Psoas muscle (tissue), 8 donors: ENCODE measurements at places on chromosomes 13 and 19. TPM values are rescaled to one million over a fixed set of nuclear protein-coding genes. Genes with fewer than 3 reads are reported as not detected.

Gene CLEC17A
- not detected for total RNA-seq

Gene CLEC4M
- total RNA-seq, result not detected

Gene MCOLN1
- 17.8 TPM for total RNA-seq

Gene C19orf38
- total RNA-seq, result 1.2 TPM

Gene IGFL2
- total RNA-seq, result not detected

Gene PABPC3
- total RNA-seq, result 0.09 TPM

GRCh38 chr19:5908773-5909442 lies 4.2 kb downstream of the VMAC start:
- no peak overlapping the region for H3K27ac ChIP-seq
- peaks cover 11% of the 10 kb centered on the region for H3K4me1 ChIP-seq
- H3K36me3 ChIP-seq, result peaks cover 17% of the 10 kb centered on the region
- no peak overlapping the region for H3K4me3 ChIP-seq
- DNase-seq, result no peak
- H3K27me3 ChIP-seq, result no peaks in the 10 kb centered on the region

- peak; percentile 63 for DNase-seq
- peaks cover 24% of the 10 kb centered on the region for H3K4me1 ChIP-seq
- H3K4me3 ChIP-seq, result no peak overlapping the region
- no peaks in the 10 kb centered on the region for H3K27me3 ChIP-seq
Observed at GRCh38 chr19:2034729-2035589, 16.1 kb downstream of the MKNK2 start.

DNA sequence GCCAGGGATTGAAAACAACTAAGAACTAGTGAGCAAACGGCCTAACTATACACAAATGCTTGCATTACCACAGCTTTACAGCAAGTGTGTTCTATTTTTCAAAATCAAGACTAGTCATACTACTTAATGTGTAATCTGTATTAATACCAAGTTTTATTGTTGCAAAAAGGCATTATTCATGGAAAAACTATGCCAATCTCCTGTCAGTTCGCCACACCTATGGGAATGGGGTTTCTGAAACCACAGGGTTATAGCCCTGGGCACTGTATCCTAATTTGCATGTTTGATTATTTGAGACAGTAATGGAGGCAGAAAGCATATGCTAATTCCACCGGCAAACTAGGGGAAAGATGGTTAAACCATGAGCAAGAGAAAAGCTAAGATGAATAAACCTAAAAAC lies 14.3 kb downstream of the GAS6 start:
- no peak overlapping the region for H3K27ac ChIP-seq
- H3K4me3 ChIP-seq, result no peak overlapping the region
- H3K4me1 ChIP-seq, result peaks cover 53% of the 10 kb centered on the region

- DNase-seq, result no peak
- H3K27ac ChIP-seq, result no peak overlapping the region
- no peaks in the 10 kb centered on the region for H3K27me3 ChIP-seq
- peak overlapping the region; percentile 44 for H3K4me3 ChIP-seq
- peaks cover 5% of the 10 kb centered on the region for H3K36me3 ChIP-seq
Observed at GRCh38 chr19:1361601-1362386, 21.9 kb upstream of the NDUFS7 start.

DNA sequence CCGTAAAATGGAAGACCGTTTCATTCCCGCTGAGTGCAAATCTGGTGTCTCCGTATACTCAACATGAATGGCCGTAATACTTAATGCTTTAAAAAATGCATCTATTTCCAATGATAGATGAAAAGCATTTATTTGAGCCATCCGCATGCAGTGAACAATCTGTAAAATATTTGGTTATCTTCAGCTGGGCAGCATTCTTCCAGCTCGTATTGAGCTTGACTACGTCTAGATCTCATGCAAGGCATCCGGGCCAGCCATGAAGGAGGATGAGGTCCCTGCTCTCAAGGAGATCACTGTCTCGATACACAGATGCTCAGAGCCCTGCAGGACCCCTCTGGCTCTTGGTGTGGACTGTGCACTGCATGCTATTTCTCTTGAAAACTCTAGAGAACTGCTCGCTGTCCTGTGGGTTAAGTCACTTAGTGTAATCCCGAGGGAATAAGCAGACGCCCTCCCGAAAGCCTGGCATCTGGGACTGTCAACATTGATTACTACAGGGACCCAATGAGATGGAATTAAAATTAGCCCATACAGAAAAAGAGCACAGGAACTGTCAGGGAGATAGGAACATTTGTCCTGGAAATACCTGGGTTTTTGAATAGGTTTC lies 112.4 kb upstream of the RNF113B start:
- peaks cover 8% of the 10 kb centered on the region for H3K4me1 ChIP-seq
- no peak overlapping the region for H3K4me3 ChIP-seq
- H3K27ac ChIP-seq, result no peak overlapping the region
- H3K36me3 ChIP-seq, result no peaks in the 10 kb centered on the region

DNA sequence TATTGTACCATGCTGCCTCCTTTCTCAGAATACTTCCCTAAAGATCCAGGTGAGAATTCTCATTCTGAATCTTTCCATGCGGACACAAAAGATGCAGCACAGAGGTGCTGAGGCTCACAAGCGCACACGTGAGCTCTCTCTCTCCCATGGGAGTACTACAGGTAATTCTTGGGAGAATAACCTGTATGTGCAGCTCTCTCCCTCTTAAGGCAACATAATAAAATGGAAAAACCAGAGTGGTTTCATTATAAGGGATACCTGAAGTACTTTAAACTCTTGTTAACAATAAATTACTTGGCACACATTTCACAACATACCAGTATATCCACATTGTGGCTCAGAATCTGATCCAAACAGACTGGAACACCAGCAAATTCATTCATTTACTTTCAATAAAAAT lies 40.4 kb downstream of the INTS6 start:
- DNase-seq, result no peak
- no peaks in the 10 kb centered on the region for H3K27me3 ChIP-seq
- H3K27ac ChIP-seq, result no peak overlapping the region

- DNase-seq, result no peak
- no peaks in the 10 kb centered on the region for H3K36me3 ChIP-seq
- no peaks in the 10 kb centered on the region for H3K27me3 ChIP-seq
- H3K4me1 ChIP-seq, result no peaks in the 10 kb centered on the region
- H3K4me3 ChIP-seq, result no peak overlapping the region
- no peak overlapping the region for H3K27ac ChIP-seq
Observed at GRCh38 chr13:106205871-106206270, 329.6 kb downstream of the EFNB2 start.

- DNase-seq, result no peak
- H3K27ac ChIP-seq, result no peak overlapping the region
- H3K36me3 ChIP-seq, result no peaks in the 10 kb centered on the region
- peak overlapping the region; percentile 29 for H3K4me3 ChIP-seq
Observed at GRCh38 chr13:99926014-99926731, 45.4 kb downstream of the ZIC5 start.

DNA sequence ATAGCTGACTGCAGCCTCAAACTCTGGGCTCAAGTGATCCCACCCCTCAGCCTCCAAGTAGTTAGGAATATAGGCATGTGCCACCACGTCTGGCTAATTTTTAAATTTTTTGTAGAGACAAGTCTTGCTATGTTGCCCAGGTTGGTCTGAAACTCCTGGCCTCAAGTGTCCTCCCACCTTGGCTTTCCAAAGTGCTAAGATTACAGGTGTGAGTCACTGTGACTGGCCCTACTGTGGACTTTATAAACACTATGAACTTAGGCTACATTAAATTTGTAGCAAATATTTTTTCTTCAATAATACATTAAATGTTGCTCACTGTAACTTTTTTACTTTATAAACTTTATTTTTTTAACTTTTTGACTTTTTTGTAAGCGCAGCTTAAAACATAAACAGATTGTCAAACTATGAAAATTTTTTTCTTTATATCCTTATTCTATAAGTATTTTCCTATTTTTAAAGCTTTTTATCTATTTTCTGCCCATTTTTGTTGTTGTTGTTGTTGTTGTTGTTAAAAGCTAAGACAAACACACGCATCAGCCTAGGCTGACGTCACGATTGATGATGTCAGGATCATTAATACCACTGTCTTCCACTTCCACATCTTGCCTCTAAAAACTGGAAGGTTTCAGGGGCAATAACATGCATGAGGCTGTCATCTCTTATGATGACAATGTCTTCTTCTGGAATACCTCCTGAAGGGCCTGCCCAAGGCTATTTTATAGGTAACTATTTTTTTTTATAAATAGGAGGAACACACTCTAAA lies 204.2 kb downstream of the KLF5 start:
- no peak for DNase-seq
- H3K27me3 ChIP-seq, result no peaks in the 10 kb centered on the region
- H3K4me3 ChIP-seq, result no peak overlapping the region
- H3K4me1 ChIP-seq, result no peaks in the 10 kb centered on the region

DNA sequence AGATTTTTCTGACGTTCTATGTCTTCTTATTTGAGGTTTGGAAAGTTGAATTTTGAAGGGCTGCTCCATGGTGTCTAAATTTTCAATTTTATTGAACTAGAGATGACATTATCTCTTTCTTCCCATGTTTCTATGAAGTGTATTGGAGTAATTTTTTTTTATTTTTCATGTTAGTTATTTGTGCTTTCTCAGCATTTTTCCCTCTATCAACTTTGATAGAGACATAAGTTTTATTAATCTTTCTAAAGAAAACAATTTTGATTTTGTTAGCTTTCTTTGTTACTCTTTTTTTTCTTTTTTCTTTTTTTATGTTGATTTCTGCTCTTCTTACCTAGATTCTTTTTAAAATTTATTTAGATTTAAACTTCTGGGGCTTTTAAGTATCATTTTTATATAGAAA lies 1694.8 kb downstream of the PCDH9 start:
- H3K4me1 ChIP-seq, result no peaks in the 10 kb centered on the region
- DNase-seq, result no peak
- H3K27me3 ChIP-seq, result no peaks in the 10 kb centered on the region
- no peak overlapping the region for H3K27ac ChIP-seq
- H3K4me3 ChIP-seq, result no peak overlapping the region
- H3K36me3 ChIP-seq, result no peaks in the 10 kb centered on the region

DNA sequence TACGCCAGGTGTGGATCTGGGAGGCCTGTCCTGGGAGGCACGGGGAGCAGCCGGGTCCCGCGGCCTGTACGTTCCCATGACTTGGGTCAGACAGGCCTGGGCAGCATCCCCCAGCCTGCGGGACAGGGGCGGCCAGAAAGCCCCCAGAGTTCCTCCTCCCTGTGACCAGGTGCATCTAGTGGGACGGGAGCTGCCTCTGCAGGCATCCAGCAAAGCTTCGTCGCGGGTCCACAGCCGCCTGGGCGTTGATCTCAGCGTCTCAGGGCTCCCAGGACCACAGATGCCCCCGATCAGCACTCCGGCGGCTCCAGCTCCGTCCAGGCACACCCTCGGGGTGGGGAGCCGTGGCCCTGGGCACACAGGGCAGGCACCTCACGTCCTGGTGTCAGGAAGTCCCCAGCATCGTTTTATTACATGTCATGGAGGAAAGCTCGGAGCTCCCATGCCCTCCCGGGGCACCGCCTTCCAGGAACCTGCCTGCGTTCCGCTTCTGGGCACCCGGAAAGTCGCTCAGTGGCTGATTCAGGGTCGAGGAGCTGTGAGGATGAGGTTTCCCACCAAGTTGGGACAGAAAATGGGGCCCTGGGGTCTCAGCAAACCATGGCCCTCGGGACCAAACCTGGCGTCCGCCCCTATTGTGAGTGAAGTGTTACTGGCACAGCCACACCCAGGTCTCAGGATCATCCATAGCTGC lies 1.5 kb upstream of the GZMM start:
- H3K4me1 ChIP-seq, result peaks cover 10% of the 10 kb centered on the region
- H3K27me3 ChIP-seq, result no peaks in the 10 kb centered on the region
- H3K4me3 ChIP-seq, result no peak overlapping the region
